ENCODE measurements at places on chromosomes 12 and 14.

- DNase-seq: no peak
Observed at GRCh38 chr14:53880761-53881160, 75.9 kb downstream of the BMP4 start.

GRCh38 chr12:44184499-44185206, 348.8 kb downstream of the TMEM117 start:
- no peak for DNase-seq

- no peak for DNase-seq
Observed at GRCh38 chr12:3049611-3050249, 27.4 kb upstream of the TSPAN9 start.

DNA sequence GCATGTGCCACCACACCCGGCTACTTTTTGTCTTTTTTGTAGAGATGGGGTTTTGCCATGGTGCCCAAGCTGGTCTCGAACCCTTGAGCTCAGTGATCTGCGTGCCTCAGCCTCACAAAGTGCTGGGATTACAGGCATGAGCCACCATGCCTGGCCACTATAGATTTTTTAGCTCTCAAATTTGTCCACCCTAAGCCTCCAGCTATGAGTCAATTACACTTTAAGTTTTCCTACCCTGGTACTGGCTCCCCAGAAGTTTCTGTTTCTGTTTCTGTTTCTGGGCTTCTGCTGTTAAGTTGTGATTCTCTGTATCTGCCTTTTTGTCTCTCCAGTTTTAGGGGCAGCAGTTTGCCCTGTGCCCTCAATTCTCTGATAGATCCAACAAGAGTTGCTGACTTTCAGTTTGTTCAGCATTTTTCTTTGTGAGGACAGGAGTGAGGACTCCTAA, 4.4 kb upstream of the TINF2 start:
- no peak for DNase-seq

- no peak for DNase-seq
Observed at GRCh38 chr14:84273181-84273580, 1256.8 kb upstream of the FLRT2 start.

GRCh38 chr12:58557171-58557570, 363.1 kb downstream of the LRIG3 start:
- no peak for DNase-seq

- no peak for DNase-seq
Observed at GRCh38 chr14:61037215-61037614, 56.2 kb downstream of the SLC38A6 start.

DNA sequence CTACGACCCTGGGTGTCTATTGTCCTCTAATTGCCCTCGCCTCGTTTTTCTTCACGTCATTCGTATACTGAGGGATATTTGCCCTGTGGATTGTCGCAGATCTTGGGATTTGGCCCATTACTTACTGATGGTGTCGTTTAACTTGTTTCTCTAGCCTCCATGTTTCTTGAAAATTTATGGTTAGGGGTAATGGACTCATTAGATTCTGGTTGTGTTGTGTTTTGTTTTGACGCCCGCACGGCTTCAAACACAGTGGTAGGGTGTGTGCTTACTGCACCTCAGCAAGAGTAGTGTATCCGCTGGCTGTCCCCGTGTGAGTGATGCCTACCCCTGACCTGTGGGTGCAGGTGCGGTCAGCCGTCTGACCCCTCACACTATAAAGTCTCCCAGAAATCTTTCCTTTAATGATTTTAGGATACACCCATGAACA, 874 bp upstream of the RNU6-8 start:
- peak; percentile 63 for DNase-seq

GRCh38 chr12:117551665-117552064, 190.2 kb upstream of the NOS1 start:
- no peak for DNase-seq

- DNase-seq: no peak
Observed at GRCh38 chr14:53964249-53964648, 7.6 kb upstream of the BMP4 start.

GRCh38 chr14:39015964-39016577, 87.0 kb downstream of the SEC23A start:
- no peak for DNase-seq

DNA sequence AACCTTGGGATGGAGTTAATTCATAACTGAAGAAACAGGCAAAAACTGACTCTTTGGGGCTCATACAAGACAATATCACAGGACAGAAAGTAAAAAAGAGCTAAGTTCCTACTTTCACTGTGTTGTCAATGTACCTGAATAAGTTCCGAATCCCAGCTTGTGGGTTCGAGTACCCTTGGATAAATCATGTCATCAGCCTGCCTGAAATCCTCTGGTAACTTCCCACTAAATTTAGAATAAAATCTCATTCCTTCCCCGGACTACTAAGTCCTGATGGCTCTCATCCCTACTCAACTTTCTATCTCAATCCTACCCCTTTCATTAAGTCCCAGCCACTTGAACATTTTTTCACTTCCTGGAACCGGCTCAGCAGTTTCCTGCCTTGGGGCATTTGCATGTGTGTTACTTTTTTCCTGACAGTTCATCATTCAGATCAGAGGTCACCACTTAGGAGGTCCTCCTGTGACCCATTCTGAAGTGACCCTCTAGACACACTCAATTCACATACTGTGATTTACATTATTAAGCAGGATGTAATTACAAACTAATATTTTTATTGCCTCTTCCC, 12.7 kb downstream of the ERP29 start:
- DNase-seq: no peak

DNA sequence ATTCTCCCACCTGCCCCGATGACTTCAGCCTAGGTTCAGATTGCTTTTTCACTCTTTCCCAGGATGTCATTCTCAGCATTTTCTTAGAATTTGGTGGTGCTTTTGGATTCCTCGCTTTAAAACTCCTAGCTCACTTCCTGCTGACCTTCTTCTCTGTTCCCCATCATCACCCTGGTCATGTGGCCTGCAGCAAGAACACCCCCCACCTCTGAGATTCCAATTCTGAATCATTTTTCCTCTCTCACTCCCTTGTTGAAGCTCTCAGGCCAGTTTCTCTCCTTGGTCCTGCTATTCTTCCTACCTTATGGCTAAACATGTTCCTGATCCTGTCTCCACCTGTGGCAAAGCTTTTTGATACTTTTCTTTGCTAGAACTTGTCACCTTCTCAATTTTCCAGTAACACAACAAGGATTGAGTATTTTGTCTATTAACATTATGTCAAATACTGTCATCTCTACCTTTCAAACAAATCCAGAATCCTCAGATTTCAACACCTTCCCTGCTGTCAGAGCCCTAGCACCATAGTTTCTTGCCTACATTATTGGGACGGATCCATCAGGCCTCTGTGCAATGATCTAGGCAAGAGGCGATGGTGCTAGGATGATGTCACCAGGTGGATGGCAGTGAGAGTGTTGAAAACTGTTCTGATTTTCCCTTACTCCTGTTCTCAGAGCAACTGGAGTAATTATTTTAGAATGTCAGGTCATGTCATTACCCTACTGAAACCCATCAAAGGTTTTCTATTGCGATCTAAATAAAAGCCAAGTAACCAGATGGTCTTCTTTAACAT, 233.7 kb downstream of the MON2 start:
- DNase-seq: no peak

DNA sequence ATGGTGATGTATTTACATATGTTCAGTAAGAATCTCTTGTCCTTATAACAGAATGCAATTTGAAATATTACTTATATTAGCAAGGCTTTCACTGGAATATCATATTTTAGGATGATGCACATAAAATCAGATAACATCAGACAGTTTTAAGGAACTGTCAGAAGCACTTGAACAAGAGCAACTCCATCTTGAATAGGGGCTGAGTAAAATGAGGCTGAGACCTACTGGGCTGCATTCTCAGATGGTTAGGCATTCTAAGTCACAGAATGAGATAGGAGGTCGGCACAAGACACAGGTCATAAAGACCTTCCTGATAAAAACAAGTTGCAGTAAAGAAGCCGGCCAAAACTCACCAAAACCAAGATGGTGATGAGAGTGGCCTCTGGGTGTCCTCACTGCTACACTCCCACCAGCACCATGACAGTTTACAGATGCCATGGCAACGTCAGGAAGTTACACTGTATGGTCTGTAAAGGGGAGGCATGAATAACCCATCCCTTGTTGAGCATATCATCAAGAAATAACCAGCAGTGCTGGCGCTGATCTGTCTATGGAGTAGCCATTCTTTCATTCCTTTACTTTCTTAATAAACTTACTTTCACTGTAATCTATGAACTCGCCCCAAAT, 27.6 kb upstream of the ETV6 start:
- DNase-seq: peak; percentile 15

DNA sequence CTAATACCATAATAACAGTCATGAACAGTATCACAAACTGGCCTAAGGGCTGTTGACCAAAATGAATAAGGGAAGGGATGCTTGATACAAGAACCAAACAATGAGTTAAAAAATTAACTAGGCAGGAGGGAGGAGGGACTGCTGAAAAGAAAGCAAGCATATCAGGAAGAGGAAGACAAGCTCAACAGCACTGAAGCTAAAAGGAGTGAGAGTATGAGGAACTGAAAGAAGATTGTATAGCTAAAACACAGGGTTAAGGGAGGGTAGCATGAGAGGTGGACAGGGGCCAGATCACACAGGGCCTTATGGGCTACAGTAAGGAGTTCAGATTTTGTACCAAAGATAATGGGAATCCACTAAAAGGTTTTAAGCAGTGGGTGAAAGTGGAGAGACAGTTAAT, 34.1 kb downstream of the ITGA7 start:
- no peak for DNase-seq

- DNase-seq: no peak
Observed at GRCh38 chr14:31788340-31788739, 227.1 kb downstream of the NUBPL start.

DNA sequence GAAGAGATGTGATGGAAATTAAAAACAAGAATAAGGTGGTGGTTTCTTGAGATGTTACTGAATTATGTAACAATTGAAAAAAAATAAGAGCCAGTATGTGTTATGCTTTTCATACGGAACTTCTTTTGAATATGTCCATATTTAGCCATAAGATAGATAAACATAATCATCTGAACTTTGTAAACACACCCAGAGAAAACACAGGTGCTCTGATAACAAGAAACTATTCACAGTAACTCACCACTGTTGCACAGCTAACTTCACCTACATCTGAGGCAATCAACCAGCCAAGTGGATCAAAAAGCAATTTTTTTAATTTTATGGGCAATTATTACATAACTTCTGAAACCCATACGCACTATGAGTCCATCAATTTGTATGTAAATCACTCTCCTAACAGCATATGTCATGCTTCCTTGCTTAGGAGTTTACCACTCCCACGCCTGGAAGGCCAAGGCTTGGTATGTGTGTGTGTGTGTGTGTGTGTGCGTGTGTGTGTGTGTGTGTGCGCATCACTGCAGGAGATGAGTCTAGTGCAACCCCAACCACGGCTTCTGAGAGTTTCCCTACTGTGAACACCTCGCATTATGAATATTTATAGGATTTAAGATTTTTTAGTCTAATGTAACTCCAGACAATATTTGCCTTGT, 443.4 kb downstream of the BCAT1 start:
- DNase-seq: no peak

- peak; percentile 81 for DNase-seq
Observed at GRCh38 chr12:55996201-55996714, 818 bp upstream of the SUOX start.

- DNase-seq: no peak
Observed at GRCh38 chr14:89750281-89750755, 204.2 kb downstream of the EFCAB11 start.

GRCh38 chr12:106039242-106039641, 99.5 kb downstream of the NUAK1 start:
- DNase-seq: no peak

DNA sequence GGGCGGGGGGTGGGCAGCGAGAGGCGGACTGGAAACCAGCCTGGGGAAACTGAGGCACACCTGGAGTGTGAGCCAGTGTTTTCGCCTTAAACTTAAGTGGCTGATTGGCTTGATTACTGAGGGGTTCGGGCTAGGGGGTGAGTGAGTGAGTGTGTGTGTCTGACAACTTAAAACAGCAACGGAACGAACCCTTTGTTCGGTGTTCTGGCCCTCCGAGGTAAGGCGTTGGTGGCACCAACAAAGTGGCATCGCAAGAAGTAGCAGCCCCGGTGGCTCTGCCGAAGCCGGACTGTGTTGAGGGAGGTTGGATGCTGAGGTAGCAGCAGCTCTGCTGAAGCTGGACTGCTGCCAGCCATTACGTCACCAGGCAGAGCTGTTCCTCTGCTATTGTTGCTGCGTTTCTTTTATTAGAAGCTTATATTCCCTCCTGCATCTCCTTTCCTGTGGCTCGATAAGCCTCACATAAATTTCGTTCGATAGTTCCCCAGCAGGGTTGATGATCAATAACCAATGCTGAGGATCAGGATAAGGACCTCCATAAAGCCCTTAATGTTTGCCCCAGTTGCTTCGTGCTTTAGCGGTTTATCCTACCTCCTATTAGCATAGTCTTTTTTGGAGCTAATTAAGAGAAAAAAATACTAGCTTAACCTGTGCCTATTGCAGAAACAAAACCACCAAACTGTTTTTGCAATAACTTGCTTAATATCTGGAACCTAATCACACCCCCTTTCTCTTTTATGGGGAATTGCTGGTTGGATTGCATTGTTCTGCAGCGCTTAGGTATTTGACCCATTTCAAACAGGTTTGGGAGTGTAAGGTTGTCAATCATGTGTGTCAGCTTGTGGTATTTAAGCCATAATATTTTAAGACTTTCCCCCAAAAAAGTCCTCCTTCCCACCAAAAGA, 1.3 kb downstream of the GPR137C start:
- DNase-seq: peak; percentile 76

DNA sequence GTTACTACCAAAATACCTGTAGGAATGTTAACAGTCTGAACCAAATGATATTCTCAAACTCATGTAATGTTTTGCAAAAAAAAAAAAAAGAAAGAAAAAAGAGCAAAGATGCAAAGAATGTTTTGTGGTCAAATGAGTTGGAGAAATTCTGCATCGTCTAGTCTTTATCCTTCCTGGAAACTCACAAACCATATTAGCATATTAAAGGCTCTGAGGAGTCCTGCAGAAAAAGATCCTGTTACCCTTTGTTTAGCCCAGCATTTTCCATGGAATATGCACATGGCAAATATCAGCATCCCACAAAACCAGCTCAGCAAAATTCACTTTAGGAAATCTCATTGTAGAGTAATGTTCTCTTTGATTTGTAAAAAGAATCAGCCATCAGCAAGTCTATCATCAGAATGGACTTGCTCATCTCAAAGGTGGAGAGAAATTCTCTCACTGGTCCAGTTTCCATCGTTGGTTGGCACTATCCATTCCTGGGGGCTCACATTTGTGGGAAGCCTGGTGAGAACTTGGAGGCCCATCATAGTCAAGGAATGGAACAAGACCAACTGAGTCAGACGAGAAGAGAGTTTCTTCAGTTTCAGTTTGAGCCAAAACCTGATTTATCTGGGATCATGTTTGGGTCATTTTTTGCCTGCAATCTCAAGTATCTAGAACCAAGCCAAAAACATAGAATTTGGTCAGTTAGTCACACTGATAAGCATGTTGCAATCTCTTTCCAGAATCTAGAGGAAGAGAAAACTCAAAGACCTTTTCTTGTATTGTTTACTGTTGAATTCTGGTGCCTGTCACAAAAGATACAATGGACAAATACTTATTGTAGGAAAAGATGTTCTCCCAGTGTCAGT, 129.8 kb downstream of the TBX5 start:
- no peak for DNase-seq

GRCh38 chr14:75928690-75929181, 53.1 kb downstream of the TGFB3 start:
- DNase-seq: no peak

- no peak for DNase-seq
Observed at GRCh38 chr12:117468016-117468415, 106.6 kb upstream of the NOS1 start.

GRCh38 chr14:36879558-36879957, 217.9 kb downstream of the PAX9 start:
- no peak for DNase-seq

- DNase-seq: peak; percentile 97
Observed at GRCh38 chr12:123972457-123973401, at the start of the genes CCDC92 and ZNF664. TSS of gene CCDC92 (minus strand) at chr12:123972831. CDS start at chr12:123944305, 28,526 bp downstream. TSS of gene ZNF664 (plus strand) at chr12:123973215. CDS start at chr12:124012145, 38,930 bp downstream.
